Fibroblast of skin of left quadriceps (primary cell): ENCODE measurements at places on chromosomes 5 and 9.

DNA sequence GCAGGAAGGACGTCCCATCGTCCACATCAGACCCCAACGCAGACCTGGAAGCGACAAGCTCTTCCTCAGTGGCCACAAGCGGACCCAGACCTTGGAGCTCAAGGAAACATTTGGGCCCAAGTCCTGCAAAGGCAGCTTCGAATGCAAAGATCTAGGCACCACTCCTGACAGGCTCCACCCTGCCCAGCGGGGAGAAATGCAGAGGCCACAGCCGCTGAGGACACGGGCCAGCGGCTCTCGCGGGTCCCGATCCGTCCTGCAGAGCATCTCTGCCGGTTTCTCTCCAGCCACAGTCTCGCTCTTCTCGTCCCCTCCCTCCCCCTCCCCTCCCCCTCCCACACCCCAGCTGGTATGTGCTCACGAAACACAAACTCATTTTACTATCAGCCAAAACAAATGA lies 4.9 kb downstream of the SOHLH1 start:
- no peak for DNase-seq

- DNase-seq: no peak
Measured at GRCh38 chr5:19950897-19951296, 37.1 kb downstream of the CDH18 start.

DNA sequence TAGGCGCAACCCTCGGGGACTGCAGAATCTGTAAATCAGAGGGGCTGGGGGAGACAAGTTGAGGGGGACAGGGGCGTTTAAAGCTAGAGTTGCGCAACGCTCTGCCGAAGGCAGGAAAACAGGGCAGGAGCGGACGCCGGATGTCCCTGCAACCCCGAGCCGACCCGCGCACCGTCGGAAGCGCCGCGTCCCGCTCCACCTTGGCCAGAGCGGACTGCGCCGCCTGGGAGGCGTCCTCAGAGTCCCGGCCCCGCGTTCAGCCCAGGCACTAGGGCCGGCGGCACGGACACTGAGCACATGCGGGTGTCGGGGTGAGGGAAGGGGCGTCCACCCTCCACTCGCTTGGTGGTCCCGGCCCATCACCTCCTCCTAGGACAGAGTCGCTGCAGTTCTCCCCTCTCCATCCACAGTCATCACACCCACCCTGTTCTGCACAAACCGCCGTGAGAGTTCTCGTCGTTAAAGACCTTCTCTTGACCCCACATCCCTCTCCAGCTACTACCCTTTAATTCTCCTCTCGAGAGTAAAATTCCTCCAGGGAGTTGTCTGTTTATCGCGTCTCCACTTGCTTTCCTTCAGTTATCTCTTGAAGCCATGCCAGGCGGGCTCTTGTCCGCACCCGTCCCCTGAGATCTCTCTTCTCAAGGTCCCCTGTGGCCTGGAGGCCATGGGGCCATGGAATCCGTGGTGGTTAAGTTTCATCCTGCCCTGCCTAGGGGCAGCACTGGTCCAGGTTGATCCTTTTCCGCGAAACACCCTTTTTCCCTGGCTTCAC lies 796 bp upstream of the PDLIM7 start:
- no peak for DNase-seq

GRCh38 chr5:107607671-107608345 lies 62.9 kb downstream of the EFNA5 start:
- no peak for DNase-seq

GRCh38 chr5:66661149-66661548 lies 65.0 kb downstream of the MAST4 start:
- peak; percentile 70 for DNase-seq
